ENCODE measurements at places on chromosomes 13 and 19.

GRCh38 chr13:44196196-44196751 is 177.3 kb upstream of the SERP2 start:
- no peak for DNase-seq

- DNase-seq = no peak
These were observed 2.3 kb downstream of the ARHGAP35 start for GRCh38 chr19:46862974-46863632.

- DNase-seq = peak; percentile 12
These were observed 119.3 kb downstream of the IRS2 start for GRCh38 chr13:109667056-109667455.

GRCh38 chr19:35742121-35742724 is at the start of gene IGFLR1:
Gene IGFLR1, minus strand, starts transcription at chr19:35742452. Its CDS starts 1,272 bp downstream, at chr19:35741180.
- no peak for DNase-seq

DNA sequence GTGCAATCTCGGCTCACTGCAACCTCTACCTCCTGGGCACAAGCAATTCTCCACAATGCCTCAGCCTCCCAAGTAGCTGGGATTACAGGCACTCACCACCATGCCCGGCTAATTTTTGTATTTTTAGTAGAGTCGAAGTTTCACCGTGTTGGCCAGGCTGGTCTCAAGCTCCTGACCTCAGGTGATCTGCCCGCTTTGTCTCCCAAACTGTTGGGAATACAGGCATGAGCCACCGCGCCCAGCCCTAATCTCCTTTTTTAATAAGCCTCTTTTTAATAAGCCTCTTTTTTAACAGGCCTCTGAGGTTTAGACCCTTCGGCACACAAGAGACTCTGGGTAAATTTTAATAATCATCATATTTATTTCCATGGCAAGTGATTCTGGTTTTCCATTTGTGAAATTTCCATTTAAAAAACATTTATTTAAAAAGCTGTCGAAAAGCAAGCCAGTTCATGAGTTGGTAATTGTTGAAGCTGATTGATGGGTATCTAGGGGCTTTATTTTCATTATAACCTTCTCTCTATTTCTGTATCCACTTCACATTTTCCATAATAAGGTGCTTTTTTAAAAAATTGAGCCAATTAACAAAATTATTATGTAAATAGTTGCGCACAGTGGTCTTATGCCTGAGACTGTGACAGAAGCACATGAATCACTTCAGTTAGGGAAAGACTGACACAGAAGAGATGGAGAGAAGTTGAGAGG is 11.8 kb downstream of the POU2F2 start:
- DNase-seq = no peak

DNA sequence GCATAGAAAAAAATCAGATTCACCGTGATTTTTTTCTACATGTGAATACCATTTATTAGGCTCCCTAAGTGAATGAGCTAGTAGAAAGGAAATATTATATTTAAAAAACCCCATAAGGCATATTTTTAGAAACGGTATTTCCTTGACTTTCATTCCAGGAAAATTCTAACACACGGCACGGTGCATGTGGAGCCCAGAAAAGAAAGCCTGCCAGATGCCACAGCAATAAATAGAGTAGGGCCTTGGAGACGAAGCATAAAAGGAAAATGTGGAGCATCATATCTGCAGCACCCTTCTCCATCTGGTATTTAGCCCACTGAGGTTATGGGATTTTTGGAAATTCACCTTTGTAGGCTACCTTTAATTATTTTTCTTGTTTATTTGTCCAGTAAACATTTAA is 314.4 kb downstream of the ENOX1 start:
- no peak for DNase-seq

DNA sequence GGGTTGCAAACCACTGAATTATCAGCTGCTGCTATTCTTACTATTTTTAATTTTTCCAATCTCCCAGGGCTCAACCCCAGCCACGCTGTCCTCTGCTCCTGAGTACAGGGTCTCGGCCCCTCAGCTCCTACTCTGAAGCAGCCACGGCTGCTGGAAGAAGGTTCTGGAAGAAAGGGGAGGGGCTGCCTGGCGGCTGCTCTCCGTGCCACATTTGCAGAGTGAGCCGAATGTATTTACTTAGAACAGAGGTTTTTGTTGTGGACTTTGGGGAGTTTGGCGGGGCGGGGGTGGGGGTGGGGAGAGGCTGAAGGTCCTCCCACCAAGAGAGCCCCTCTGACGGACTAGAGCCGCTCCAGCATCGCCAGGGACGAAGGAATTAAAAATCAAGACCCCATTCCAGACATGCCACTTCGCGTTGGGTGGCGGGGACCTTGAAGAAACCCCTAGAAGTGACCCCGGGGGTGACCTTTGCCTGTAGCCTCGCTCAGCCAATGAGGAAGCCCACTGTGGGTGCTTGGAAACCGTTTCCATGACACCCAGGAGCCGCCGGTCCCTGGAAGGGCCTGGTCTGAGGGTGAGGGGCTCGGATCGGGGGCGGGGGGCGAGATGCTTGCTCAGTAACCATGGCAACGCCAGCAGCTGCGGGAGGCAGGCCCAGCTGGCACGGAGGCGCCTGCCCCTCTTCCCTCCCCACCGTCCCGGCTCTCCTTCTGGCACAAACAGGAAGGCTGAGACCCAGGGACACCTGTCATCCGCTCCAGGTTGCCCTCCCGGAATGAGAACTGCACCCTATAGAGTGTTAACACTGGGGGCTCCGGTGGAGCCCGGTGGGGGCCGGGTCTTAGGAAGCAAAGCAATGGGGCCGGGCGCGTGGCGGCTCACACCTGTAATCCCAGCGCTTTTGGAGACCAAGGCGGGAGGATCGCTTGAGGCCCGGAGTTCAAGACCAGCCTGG is 54.2 kb upstream of the PTPRS start:
- DNase-seq = no peak

GRCh38 chr13:73324842-73325722 is 266.3 kb downstream of the KLF5 start:
- DNase-seq = no peak

- DNase-seq = no peak
These were observed 76.5 kb downstream of the PCDH20 start for GRCh38 chr13:61339054-61339621.

DNA sequence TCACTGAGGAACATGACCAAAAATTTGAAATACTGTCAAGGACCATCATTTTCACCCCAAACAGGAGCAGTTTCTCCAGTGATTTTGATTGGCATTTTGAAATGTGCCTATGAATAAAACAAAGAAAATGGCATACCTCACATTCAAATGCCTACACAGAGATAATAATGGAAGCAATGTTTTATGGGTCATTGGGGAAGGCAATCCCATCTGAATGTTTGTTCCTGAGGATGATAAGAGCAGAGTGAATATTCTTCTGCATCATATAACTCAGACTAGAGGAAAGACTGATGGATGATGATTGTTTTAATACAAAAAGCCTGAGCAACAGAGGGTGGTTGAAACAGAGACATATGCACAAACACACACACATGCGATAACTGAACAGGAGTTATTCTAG is 2749.9 kb downstream of the PCDH9 start:
- no peak for DNase-seq
